ENCODE measurements at places on chromosomes 5 and 9.

GRCh38 chr5:78893940-78894677, 91.0 kb downstream of the ARSB start:
- no peak for DNase-seq

GRCh38 chr5:110865400-110866094, 126.7 kb downstream of the SLC25A46 start:
- DNase-seq, result peak; percentile 24

DNA sequence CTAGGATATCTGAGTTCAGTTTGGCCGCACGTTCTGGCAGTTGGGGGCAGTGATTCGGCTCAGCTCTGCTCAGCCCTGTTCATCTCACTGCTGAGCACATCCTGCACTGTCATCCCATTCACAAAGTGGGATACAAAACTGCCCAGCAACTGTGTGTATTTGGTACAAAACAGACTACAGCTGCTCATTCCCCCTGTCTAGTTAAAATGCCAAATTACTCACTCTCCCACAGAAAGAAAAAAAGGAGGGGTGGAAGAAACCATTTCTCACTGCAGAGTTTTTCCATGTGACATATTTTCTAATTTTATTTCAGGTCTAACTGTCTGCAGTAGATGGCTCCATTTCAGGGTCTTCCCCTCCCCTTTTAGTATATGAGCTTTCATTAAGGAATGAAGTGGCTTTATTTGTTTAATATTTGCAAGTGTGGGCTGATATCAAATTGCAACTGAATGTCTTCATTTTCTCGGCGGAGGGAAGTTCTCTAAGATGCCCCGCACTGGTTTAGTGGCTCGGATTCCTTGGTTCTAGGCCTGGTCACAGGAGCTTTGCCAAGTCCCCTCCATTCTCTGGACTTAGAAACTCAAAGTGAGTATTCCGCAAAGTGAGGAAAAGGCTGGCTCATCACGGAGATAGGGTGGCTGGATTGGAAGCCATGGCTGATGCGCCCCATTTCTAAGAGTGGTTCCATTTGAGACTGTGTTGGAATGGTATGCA, 14.7 kb downstream of the COL15A1 start:
- no peak for DNase-seq

DNA sequence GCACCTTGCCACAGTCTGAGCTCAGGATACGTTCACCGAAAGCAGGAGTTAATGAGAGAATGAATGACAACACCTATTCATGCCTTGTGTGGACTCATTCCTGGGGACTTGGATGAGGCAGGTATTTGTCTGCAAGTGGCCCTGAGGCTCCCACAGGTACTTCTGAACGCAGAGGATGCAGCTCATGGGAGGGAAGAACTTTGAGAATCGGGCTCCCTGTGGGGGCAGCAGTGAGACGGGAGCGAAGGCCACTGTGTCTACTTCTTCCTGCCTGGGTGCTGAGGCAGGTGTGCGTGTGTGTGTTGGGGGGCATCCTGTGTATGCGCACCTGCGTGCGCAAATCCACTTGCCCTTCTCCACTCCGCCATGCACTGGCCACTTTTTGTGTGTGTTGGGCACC, 42.2 kb downstream of the PTPN3 start:
- DNase-seq, result no peak

GRCh38 chr5:134840811-134841210, 5.0 kb upstream of the C5orf24 start:
- no peak for DNase-seq

DNA sequence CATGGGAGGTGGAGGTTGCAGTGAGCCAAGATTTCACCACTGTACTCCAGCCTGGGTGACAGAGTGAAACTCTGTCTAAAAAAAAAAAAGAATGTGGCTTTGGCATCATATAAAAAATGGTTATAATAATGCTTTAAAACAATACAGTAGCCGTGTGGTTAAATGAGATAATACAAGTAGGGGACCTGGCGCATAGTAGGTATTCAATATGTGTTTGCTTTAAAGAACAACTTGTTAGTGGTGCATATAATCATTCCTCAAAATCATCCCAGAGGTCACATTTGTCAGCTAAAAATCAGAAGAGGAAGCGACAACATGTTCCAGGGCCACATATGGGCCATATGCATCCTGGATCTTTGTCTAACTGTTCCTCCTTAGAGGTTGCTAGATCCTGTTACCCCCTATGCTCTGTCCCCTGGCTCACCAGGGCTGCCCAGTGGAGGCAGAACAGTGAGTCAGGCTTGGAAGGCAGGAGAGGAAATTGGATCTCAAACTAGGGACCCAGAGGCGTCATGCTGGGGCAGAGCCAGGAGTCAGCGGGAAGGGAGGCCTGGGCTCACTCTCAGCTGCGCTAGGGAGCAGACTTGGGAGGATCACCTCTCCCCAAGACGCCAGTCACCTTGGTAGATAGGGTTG, 27.7 kb downstream of the LHX6 start:
- no peak for DNase-seq

GRCh38 chr5:139513852-139514485, 31.4 kb upstream of the STING1 start:
- DNase-seq, result no peak

- no peak for DNase-seq
These were observed 93.1 kb downstream of the OLFM1 start for GRCh38 chr9:135180586-135180985.

DNA sequence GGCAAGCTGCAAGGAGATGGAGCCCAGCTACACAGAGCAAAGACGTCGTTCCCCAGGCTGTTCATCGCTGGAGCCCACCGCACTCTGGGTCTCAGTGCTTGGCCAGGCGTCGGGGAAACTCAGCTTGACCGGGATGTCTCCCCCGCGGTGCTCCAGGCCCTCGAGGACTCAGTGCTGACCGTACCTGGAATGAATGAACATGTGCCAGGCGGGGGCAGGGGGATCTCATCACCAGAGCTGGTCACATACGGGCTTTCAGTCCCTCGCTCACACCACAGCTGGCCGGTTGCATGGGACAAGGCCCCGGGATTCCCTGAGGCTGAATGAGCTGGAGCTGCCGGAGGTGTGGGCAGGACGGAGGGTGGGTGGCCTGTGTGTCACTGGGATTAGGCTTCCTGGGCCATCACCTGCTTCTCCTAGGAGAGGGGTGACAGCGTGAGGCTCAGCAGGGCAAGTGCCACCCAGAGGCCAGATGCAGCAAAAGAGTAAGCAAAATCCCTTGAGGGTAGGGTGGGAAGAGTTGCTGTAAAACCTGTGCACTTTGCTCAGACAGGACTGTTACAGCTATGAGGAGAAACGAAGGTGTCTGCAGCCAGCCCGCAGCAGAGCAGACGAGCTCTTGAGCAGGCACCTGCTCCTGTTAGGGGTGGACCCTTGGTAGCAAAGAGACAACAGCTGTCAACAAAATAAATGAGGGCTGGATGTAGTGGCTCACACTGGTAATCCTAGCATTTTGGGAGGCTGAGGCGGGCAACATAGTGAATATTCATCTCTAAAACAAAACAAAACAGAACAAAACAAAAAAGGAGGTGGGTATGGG, 70.7 kb upstream of the RAPGEF1 start:
- DNase-seq, result no peak

- DNase-seq, result no peak
These were observed 475 bp downstream of the WDR5 start for GRCh38 chr9:134136118-134136995.

DNA sequence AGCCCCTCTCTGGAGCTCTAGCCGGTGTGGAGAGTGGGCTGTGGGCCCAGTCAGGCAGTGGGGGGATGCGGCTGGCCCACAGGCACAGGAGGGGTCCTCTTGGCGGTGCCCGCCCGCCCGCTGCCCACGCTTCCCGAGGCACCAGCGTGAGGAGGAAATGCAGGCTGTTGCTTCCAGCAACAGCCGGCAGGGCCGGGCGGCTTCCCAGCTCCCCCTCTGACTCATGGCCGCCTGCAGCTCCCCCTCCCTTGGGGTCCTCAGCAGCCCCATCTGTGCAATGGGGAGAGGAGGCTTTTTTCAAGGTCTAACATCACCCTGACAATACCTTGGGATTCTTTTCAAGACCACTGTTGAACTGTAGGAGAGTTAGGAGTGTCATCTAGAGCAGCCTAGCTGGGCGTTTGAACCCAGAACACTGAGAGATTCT, 10.4 kb downstream of the CXXC5 start:
- DNase-seq, result peak; percentile 53

DNA sequence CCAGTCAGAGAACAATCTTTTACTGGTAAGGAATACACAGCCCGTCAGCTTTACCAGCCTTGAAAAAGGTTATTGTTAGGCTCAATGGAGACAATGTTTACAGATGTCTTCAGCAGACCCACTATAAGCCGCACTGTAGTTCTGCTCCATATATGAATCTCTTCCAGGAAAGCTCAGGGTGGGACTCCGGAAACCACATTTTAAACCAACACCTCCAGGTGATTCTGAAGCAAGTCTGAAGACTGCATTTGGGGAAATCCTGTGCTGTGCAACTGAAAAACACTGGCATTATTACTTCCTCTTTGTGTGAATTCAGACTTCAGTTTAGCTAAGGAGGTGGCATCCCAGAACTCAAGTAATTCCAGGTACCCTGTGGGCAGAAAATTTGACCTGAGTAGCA, 3.5 kb downstream of the GZMK start:
- DNase-seq, result no peak

DNA sequence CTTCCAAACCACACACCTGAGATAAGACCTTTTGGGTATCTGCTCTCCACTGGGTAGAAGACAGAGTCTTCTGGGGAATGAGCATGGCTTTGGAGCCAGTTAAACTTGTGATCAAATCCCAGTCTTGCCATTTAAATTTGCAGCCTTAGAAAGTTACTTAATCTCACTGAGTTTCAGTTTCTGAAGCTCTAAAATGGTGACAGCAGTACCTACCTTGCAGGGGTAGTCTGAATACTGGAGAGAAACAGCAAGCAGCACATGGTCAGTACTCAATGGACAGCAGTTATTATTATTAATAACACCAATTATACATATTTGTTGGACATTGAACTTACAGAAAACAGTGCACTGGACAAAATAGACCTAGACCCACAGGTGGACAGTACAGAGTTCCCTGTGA, 260.9 kb downstream of the MAN2A1 start:
- DNase-seq, result no peak

GRCh38 chr5:78447775-78448424, 87.5 kb downstream of the SCAMP1 start:
- no peak for DNase-seq
